ENCODE measurements at places on chromosomes 6 and 20. TPM values are rescaled to one million over a fixed set of nuclear protein-coding genes. Genes with fewer than 3 reads are reported as not detected.

DNA sequence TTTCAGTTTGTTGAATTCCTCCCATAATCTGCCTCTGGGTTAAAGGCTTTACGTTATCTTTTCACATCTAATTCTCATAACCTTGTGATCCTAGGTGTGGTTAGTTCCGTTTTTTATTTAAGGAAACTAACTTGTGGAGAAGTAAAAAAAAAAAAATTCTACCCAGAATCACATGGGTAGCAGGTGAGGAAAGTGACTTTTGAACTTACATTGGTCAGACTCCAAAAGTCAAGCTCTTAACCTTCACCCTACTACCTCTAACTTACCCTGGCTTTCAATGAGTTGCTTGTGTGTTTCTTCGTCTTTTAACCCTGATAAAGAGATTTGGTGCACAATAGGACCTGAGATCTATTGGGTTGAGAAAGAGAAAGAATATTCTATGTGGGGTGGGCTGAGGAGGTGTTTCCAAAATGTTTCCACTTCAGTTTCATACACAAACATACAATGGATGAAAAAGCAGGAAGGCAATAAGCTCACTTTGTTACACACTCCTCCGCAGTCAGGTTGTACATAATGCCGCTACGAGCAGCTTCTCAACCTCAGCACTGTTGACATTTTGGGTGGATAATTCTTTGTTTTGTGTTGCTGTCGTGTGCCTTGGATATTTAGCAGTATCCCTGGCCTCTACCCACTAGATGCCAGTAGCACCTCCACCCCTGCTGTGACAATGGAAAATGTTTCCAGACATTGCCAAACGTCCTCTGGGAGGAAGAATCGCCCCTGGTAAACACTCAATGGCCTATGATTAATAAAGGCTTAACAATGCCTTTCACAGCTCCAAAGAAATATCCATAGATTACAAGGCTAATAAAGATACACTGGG, 193.0 kb upstream of the ZNF217 start:
- no peak for DNase-seq

Gene TFAP2C
- 0.20 TPM for total RNA-seq

DNA sequence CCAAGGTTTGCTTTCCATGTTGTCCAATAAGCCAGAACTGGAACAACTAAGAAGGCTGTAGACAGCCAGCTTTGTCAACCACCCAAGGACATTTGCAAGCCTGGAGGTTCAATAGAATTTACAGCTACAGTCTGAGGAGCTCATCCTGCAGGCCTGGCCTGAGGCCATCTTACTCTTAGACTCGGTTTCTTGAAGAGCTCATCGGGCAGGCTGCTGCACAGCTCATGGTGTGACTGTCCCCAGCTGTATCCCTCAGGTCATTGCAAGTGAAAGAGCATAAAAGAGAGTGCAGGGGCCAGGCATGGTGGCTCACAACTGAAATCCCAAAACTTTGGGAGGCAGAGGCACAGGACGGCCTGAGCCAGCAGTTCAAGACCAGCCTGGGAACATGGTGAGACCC, 96.9 kb upstream of the FOXQ1 start:
- DNase-seq = no peak

DNA sequence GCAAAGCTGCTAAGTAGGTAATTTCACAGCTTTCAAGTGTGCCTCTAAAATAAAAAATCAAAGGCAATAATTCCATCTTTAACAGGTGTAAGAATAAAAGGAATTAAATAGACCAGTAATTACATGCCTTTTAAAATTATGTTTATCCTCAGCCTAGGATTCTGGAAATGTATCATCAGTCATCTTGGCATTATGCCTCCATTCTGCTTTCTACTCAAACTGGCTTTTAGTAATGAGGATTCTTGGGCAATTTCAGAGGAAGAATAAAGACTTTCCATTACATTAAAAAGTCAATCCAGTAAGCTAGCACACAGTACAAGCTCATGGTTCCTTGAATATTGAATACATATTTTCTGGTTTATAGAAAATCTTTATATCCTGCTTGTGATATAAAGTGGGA, 44.7 kb downstream of the GSTA2 start:
- no peak for DNase-seq

Measured in left ventricle myocardium superior (tissue), 1 donor.